ENCODE measurements at places on chromosomes 7 and 10.

- no peak for DNase-seq
Measured at GRCh38 chr7:44849259-44849884, 1.5 kb upstream of the H2AZ2 start.

- DNase-seq, result no peak
Measured at GRCh38 chr10:114726820-114727271, 68.8 kb upstream of the ABLIM1 start.

DNA sequence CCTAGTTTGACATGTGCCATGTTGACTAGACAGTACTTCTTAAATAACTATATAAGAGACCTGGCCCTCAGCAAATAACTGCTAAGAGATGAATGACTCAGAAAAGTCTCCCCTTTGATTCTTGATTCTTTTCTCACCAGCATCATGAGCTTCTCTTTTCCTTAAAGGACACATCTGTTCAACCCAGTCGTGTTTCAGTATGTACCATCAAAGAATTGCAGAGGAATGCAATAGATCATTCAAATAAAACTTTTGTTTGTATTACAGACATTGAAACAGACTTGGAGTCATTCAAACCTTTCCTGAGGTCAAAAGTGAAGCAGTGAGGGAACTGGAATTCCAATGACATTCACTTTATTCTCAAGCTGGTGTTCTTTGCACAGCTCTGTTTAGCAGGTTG lies 598.3 kb upstream of the GHITM start:
- no peak for DNase-seq

DNA sequence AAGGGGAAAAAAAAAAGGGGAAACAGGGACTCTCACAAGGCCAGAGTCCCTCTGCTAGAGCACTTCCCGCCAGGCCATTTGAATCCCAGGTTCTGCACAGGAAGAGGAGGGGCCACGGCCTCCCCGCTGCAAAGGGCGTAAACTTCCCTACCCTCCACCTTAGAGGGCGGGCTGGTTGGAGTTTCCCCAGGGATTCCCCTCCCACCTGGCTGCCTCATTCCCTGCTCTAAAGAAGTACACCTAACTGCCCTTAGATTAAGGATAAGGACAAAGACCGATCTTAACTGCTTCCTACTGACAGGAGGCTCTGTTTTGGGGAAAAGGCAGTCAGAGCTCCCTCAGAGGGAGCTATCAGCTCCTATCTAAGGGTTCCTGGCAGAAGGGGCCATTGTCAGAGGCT lies 102.0 kb upstream of the ARMC3 start:
- no peak for DNase-seq

Measured in hepatic stellate cell (primary cell).